ENCODE measurements at places on chromosomes 12 and 14. TPM values are rescaled to one million over a fixed set of nuclear protein-coding genes. Genes with fewer than 3 reads are reported as not detected.

Gene ADCY4
- 1.6 TPM for total RNA-seq

Gene PZP
- total RNA-seq = not detected

Gene ANO6
- 21.4 TPM for total RNA-seq

Gene USP44
- total RNA-seq = 2.8 TPM

Gene RPL10L
- not detected for total RNA-seq

Gene OAS1
- total RNA-seq = 49.1 TPM

Gene SSPN
- not detected for total RNA-seq

Gene WNT1
- total RNA-seq = not detected

Gene LHX5
- total RNA-seq = not detected

Gene GPR135
- total RNA-seq = 0.74 TPM

DNA sequence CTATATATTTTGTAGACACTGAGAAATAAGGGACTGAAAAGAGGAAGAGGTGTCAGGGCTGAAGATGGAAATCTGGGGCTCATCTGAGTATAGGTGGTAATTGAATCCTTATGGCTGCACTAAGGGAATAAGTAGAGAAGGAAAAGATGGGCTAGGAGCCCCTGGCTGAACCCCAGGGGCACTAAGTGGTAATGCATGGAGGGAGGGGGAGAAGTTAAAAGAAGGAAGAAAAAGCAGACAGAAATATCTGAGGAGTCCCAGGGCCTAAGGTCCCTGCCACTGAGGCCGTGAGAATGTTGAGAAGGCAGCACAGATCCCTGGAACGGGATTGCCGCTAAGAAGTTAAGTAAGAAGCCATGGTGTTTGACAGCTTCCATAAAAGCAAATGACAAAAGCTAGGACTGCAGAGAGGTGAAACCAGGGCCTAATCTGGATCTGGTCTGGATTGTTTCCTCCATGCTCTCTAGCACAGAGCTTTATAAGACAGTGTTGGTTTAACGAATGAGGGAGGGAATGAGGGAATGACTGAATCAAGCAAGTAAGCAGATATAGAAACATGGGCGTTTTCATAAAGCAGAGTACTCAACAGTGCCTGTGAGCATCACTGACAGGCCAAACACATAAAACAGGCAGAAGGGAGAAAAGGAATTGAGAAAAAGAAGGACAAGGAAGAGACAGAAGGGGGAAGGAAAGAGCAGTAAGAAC, 92.9 kb downstream of the HMGA2 start:
- no peak for DNase-seq

- DNase-seq = no peak
Observed at GRCh38 chr12:105462831-105463230, 132.3 kb downstream of the C12orf75 start.

DNA sequence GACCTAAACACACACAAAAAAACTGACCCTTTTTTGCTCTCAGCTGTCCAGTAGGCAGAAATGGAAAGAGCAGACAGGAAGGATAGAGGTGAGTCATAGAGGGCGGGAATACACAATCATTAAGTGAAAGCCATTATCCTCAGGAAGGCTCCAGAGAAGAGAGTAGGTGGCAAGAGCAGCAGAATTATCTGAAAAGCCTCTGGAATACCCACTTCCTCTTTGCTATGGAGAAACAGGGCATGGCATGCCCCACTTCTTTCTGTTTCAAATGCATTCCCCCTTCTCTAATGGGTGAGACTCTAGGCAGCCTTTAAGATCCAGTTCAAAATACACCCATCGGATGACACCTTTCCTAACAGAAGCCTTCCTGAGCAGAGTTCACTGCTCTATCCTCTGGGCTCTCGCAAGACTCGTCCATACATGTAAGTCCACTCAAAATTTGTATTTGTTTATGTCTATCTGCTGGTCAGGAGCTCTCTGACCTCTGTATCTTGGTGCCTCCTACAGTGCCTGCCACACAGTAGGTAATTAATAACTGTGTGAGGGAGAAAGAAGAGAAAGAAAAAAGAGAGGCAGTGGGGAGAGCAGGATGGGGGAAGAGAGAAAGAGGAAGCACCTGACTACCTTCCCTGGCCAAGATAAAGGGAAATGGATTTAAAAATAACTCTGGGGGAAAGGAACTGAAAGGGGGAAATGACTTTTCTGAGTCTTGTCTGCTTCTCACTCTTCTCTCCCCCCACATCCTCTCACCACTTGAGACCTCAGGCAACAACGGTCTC, 8.5 kb downstream of the KLHL33 start:
- no peak for DNase-seq

- DNase-seq = no peak
Observed at GRCh38 chr12:130627175-130627574, 88.9 kb downstream of the RIMBP2 start.

- no peak for DNase-seq
Observed at GRCh38 chr12:51307655-51308593, 16.1 kb downstream of the BIN2 start.

- peak; percentile 84 for DNase-seq
Observed at GRCh38 chr14:75982266-75983018, 647 bp upstream of the TGFB3 start.

- no peak for DNase-seq
Observed at GRCh38 chr12:89918172-89918846, 209.7 kb upstream of the ATP2B1 start.

- DNase-seq = no peak
Observed at GRCh38 chr12:19615384-19615725, 176.1 kb downstream of the AEBP2 start.

- DNase-seq = no peak
Observed at GRCh38 chr14:36270191-36270590, 50.2 kb downstream of the MBIP start.

DNA sequence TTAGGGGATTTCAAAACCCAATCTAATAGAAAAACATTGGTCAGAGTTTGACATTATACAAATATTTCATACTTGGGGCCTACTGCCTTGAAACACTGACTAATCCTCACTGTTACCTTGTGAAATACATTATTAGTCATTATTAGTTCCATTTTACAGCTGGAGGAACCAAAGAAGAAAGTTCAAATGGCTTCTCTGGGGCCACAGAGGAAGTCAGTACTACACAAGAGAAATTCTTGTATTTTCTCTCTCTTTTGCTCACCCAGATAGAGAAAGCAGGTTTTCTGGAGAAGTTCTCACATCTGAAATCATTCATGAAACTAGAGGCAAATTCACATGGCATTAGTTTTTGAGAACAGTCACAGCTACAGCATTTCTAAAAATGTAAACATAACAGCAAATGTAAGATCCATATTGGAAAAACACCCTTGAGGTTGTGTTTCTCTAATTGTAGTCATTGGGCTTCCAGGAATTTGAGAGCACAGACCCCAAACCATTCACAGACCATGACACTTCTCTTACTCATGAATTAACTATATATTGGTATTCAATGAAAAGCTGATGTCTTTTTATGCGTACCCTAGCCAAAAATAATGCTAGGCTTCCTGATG, 83.0 kb downstream of the LLPH start:
- DNase-seq = no peak

DNA sequence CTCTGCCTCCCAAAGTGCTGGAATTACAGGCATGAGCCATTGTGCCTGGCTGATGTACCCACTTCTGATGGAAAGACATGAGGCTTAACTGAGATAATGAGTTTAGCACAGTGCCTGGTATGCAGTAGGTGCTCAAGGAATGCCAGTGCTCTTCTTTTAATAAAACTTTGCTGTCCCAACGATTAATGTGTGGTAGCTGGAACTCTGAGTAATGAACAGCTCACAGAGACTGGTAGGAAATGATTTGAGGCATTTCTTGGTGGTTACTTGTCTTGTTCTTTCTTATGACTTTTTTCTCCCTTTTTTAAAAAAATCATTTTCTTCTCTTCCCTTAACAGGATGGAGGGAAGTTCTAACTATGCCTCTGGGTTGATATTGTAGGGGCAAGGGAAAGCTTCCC, 235.7 kb upstream of the PWP1 start:
- no peak for DNase-seq

GRCh38 chr12:25784669-25785068, 173.8 kb upstream of the RASSF8 start:
- no peak for DNase-seq

- no peak for DNase-seq
Observed at GRCh38 chr12:88371416-88372183, 208.7 kb downstream of the KITLG start.

GRCh38 chr12:93679308-93679925, 2.2 kb downstream of the CRADD start:
- no peak for DNase-seq

DNA sequence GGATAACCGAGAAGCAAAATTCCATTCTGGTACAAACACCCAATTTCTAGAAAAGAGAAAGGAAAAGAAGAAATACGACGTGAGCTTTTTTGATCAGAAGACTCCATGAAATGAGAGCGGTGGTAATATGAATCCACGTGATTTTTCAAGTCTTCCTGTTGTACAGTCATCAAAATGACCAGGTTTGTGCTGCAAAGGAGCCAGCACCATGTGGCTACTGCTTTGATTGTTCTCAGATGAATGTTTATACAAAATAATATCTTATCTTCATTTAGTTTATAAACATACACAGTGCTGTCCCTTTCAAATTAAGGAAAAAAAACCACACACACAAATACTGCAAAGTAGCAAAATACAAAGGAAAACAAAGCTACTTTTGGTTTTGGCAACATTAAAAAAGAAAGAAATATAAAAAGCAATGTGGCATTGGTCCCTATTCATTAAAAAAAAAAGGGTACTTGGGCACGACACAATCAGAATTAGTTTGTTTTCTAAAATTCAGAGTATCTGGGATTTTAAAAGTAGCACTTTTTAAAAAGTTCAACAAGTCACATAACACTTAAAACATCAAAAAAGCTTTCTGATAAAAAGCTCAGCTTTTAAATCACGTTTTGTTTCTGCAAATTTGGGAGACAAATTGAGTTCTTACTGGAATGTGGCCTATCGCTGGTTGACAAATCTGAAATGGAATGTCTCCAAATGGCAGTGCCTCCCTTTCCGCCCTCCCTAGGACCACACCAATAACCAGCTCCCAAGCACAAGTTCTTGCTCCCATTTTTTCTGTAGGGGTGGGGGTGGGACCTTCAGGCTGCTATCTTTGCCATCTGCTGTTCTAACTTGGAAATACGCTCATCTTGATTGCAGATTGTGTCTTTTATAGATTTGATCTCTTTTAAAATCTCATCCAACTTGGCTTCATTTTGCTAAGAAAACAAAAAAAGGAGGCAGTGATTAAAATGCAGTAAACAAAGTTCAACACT, 13.2 kb upstream of the SELPLG start:
- no peak for DNase-seq

- DNase-seq = no peak
Observed at GRCh38 chr12:22229652-22230279, 104.7 kb downstream of the ST8SIA1 start.

DNA sequence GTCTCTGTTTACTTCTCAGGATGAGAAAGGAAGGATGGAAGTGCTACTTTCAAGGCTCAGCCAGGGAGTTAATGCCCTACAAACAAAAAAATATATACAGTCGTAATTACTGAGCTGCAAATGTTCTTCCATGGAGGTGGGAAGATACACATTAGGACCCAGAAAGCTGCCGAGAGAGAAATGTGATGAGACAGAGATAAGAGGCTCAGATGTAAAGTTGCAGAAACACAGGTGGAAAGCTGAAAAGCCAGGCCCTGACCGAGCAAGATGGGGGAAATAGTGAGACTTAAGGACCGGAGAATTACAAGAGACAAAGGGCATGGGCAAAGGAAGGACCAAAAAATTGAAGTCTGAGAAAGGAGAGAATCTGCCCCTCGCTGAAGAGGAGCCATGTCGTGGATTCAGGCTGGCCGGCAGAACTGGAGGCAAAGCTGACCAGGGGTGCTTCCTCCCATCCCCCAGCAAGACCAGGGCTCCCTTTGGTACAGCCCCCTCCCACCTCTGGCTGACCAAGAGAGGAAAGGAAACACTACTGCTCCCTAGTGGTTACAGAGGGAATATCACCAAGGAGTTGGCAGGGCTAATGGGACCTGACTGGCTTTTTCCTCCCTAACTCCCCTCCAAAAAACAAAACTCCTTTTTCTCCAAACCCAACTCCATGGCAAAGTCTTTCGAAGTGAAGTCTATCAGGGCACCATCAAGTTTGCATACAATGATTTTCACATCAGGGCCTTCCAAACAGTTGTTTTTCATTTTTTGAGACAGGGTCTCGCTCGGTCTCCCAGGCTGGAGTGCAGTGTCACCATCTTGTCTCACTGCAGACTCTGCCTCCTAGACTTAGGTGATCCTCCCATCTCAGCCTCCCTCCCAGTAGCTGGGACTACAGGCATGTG, 12.1 kb downstream of the ZFHX2 start:
- DNase-seq = peak; percentile 28

DNA sequence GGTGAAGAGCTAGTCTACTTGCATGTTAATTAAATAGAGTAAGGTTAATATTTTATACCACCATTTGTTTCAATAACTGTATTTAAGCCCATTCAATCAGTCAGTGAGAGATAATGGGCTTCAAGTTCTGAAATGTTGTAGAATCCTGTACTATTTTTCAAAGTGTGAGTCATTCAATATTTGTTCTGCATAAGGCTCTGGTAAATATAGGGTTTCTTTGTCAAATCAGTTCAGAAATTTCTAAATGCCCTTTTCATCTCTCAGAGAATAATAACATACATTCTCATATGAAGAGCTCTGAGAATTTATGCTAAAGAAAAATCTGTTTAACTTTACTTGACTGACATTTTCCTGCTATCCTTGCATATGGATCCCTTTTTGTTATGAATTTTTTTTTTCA, 493.3 kb downstream of the TMTC2 start:
- no peak for DNase-seq

DNA sequence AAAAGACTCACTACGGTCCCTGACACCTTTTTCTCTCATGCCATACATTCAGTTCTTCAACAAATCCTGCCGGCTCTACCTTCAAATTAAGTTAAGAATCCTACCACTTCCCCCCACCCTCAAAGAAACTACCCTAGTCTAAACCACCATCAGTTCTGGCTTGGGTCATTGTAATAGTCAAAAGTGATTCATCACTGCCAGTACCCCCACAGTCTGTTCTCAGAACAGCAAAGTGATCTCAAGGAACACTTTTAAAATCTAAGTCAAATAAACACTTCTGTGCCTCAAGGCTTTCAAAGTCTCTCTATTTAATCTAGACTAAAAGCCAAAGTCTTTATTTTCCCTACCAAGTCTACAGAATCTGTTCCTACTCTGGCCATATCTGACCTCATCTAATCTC, 12.0 kb upstream of the FAM234B start:
- DNase-seq = no peak

DNA sequence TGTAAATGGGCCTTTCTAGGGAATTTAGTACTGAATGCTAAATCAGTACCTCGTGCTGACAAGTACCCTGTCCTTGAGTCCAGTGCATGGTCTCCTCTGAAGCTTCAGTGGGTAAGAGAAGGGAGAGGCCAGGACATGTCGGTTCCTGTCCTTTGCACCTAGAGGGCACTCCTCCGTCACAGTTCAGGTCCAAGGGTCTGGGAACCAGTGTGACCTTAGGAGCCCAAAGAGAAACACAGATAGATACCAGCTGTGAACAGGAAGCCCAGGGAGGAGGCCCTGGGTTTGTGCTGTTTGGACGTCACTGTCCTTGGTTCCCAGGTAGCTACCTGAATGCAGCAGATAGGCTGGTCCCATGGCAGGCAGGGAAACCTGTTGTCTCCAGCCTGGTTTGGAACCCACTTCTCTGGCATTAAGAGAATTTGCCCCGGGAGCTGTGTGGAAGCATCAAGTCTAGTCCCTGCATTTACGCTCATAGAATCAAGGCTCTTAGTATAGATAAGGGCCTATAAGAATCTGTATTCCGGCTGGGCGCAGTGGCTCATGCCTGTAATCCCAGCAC, 3.9 kb upstream of the FGF23 start:
- peak; percentile 14 for DNase-seq

GRCh38 chr12:126952096-126953007, 1314.6 kb upstream of the TMEM132C start:
- no peak for DNase-seq

GRCh38 chr14:102916347-102917055, 6.0 kb upstream of the AMN start:
- no peak for DNase-seq
